Colonic mucosa (tissue), 4 donors: ENCODE measurements at places on chromosomes 3 and 15. TPM values are rescaled to one million over a fixed set of nuclear protein-coding genes. Genes with fewer than 3 reads are reported as not detected.
A peak's percentile ranks its signal among the peaks of the same experiment; 100 is the strongest.

DNA sequence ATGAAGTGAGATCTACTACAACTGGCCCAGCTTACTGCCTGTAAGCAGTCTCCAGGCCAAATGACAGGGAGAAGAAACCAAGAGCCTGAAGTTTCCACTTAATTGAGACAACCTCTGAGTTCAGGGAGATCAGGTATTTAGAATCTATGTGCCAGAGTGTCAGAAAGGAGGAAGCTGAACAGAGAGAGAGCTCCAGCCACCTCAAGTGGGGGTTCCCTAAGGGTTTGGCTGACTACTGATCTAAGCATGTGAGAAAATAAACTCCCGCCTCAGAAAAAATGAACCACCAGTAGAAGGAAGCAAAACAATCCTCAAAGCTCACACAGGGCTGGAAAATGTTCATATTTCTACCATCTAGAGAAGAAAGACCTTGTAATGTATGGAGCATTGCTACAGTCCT is 25.0 kb downstream of the ADAM10 start:
- DNase-seq = no peak

- DNase-seq = no peak
Observed at GRCh38 chr3:84136425-84136824, 822.4 kb upstream of the CADM2 start.

PIK3CA gene
- 18.0 TPM for total RNA-seq

DNA sequence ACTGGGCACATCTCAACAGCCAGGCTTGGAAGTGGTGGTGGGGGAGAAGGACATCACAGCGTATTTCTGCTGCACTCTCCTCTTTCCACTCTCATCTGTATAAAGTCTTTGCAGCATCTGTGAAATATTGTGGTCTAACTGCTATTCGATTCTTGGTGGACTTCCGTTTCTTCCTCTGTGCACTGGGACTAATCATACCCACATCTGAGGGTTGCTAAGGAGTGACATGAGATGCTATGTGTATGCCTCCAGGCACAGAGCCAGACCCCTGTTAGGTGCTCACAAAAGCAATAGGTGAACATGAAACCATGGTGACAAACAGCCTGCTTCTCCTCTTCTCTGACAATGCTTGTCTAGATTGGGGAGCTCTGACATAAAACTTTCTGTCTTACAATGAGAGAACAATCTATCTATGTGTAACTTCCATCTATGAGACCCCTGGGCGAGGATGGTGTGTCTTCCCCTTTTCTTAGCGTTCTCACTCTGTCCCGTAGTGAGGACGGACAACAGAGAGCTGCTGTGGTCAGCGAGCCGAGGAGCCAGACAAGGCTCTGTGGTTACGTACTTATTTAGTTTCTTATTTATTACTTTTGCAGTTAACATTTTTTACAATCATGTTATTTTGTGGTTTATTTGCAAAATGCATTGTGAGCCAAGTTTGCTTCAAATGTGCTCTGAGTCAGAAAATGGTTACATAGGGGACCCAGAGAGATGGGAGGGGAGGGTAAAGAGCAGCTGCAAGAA is 196.7 kb upstream of the TPRG1 start:
- DNase-seq = no peak

SLC15A2 gene
- total RNA-seq = 3.1 TPM

DNA sequence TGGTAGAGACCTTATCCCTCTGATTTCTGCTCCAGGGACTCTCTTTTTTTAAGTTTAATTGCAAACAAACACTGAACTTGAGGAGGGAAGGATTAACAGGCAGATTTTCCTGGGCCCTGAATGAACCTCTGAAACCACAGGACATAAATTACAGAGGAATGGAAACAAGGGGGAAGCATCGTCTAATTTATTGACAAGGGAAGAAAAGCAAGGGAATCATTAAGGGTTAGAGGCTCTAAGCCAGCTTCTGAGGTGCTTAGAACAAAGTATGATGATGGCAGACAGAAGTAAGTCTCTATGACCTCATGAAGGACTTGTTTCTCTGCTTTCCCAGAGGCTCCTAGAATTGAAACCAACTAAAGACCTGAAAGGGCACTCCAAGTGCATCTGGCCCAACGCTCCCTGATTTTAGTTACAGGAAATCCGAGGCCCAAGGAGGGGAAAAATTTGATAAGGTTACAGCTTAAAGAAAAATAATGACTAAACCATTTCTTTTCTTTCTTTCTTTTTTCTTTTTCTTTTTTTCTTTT is 244.7 kb upstream of the NR2E3 start:
- no peak for DNase-seq

DNA sequence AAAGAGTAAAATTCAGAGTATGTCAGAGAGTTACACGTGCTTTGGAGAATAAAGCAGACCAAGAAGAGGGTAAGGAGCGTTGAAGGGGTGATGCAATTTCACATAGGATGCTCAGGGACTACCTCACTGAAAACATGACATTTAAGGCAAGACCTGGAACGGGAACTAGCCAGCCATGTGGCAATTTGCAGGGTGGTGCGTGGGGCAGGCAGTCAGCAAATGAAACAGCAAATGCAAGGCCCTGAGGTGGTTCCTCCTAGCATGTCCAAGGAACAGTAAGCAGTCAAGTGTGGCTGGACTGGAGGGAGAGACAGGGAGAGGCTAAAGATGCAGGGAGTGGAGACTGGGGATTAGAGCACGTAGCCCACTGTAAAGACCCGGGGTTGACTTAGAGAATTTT is 146.1 kb upstream of the LPP start:
- no peak for DNase-seq

CKMT1A gene
- 204 TPM for total RNA-seq

DNA sequence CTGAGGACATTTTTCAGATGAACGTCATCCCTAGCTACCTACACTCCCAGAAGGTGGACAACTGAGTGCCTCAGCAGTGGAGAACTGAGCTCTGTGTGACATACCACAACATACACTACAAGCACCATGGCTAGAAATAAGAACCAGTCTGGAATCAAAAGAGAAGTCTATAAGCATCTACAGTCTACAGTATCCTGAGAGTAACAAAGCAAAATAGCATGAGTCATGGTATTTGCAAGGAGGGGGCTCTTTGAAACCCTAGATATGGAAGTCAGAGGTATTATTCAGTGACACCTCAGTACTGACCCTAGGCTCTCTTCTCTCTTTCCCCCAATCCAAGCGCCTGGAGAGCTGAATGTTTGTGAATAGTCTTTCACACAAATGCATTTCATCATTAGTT is 87.5 kb downstream of the TNIK start:
- DNase-seq = no peak

DNA sequence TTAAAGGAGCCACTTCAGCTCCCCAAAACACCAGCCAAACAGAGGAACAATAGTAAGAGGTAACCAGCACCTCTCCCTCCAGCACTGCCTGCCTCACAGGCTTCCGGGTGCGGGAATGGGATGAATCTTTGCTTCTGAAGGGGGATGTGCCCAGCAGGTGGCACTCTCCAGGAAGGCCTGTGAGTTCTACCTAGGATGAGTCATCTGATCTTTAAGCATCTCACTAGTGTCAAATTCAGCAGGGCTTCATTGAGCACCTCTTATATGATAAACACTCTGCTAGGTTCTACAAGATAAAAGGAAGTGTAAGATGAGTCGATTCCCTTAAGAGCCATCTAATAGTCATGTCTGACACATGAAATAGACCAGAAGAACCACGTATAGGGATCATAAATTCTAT is 237.4 kb upstream of the UMPS start:
- peak; percentile 78 for DNase-seq

ERICH6 gene
- total RNA-seq = not detected

- no peak for DNase-seq
Observed at GRCh38 chr3:184549796-184550577, 11.6 kb upstream of the EPHB3 start.

DNA sequence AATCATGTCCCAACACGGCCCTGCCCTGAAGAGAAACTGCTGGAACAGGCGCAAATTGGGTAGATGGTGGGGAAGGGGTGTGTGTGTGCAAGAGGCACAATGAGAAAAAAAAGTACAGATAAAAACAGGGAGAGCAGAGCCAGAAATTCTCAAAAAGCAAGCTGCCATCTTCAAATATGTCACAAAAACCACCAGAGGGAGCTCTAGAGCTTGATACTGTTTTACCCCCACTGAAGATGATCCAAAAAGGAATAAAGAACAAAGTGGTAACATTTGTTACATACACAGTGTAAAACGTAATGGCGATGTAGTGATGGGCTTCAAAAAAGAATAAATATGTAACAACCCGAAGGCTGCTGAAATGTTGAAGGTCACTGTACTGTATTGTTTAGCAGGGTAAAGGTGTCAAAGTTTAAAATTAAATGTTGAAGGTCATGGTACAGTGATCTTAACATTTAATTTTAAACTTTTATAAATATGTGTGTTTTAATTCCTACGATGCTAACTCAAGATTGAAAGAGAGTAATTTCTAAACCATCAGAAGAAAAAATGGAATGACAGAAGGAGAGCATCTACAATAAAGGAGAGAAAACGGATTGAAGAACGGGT is 6.0 kb downstream of the SNRPA1 start:
- no peak for DNase-seq

- peak; percentile 89 for DNase-seq
Observed at GRCh38 chr3:48433472-48434118, 3.7 kb upstream of the PLXNB1 start.

ZDHHC23 gene
- total RNA-seq = 31.3 TPM

DNA sequence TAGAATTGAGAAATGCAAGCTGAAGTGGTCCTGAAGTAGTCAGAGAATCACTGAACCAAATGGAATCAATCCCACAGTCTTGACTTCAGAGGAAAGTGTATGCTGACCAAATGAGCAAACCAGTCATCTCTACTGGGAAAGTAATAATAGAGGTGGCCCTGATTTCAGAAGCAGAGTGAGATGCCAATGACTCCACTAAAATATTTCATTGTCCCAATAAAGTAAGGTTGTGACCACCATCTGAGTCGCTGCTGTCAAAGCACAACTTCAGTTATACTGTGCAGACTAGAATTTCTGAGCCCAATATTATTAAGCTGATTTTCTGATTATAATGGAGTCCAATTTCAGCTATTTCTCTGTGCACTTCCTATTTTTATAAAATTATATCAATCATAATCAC is 334.4 kb upstream of the THBS1 start:
- DNase-seq = no peak

GRCh38 chr3:24480497-24480896 is 14.2 kb downstream of the THRB start:
- DNase-seq = no peak

- DNase-seq = no peak
Observed at GRCh38 chr3:71825551-71826283, 40.8 kb upstream of the PROK2 start.

SEMA7A gene
- total RNA-seq = 2.0 TPM

- DNase-seq = no peak
Observed at GRCh38 chr3:38636464-38636863, 13.0 kb downstream of the SCN5A start.

PTX3 gene
- total RNA-seq = 1.4 TPM

DNA sequence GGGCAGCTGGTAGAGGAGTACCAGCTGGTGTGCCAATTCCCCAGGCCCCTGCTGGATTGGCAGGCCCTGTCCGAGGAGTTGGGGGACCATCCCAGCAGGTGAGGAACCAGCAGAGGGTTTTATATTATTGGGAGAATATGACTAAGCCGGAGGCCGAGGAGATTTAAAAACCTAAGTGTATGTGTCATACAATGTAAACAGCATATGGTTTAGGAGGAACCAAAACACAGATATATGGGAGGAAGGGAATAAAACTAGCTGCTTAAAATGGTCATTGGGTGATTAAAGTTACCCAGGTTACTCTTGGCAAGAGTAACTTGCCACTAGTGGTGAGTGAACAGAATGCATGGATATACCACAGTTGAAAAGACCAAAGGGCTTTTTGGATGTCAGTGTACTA is 22.1 kb downstream of the SNRPN start:
- DNase-seq = no peak

MASP1 gene
- total RNA-seq = 0.52 TPM

SLC28A2 gene
- total RNA-seq = 54.9 TPM

CPA3 gene
- 12.3 TPM for total RNA-seq

- DNase-seq = no peak
Observed at GRCh38 chr3:15052335-15053242, 12.5 kb downstream of the MRPS25 start.

DNA sequence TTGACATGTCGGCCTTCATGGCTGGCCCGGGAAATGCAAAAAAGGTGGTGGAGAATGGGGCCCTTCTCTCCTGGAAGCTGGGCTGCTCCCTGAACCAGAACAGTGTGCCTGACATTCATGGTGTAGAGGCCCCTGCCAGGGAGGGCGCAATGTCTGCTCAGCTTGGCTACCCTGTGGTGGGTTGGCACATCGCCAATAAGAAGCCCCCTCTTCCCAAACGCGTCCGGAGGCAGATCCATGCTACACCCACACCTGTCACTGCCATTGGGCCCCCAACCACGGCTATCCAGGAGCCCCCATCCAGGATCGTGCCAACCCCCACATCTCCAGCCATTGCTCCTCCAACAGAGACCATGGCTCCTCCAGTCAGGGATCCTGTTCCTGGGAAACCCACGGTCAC is 23.1 kb upstream of the BSN start:
- no peak for DNase-seq

DNA sequence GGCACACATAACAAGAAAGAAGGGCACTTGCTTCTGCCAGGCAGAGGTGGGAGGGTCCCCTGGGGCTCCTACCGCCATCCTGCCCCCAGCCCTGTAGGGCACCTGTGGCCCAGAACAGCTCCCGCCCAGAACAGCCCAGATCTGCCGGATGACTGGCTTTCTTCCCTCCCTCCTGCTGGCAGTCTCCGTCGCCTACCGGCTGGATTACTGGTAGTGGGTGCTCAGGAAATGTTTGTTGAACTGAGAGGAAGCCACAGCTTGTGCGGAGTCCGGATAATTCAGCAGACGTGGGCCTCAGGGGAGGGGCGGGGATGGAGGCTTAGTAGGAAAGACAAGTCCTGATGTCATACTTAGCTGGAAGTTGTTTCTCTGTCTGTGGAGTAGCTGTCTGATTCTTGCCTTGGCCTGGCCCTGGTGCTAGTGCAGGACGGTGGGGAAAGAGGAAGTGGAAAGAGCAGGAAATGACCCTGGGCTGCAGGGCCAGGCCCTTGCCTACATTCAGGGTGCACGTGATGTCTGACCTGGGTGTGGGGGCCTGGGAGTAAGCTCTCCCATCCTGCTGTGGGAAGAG is 6.7 kb downstream of the CCDC9B start:
- DNase-seq = peak; percentile 47

- no peak for DNase-seq
Observed at GRCh38 chr3:184604615-184605290, 43.2 kb downstream of the EPHB3 start.

DNA sequence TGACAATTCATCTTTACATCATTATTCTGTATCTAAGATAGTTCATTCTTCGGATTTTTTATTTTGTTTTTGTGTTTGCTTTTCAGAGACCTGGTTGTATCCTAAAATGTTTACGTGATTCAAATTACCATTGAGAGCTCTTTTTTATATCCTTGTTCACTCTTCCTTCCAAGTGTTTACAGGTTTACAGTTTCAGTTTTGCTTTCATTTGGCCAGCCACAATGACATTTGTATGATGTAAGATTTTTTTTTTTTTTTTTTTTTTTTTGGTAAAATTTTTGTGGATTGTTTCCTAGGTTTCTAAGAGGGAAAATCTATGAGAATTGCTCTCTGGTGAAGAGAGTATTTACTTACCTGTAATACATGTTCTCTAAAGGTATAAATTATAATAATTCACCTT is 55.0 kb downstream of the SETD5 start:
- DNase-seq = no peak

CCDC13 gene
- total RNA-seq = 5.3 TPM

SERPINI2 gene
- not detected for total RNA-seq

GRCh38 chr3:62962714-62963113 is 87.5 kb upstream of the CADPS start:
- DNase-seq = no peak

GRCh38 chr15:72758182-72758581 is 25.4 kb downstream of the ADPGK start:
- no peak for DNase-seq
